ENCODE measurements at places on chromosomes 6 and 20. TPM values are rescaled to one million over a fixed set of nuclear protein-coding genes. Genes with fewer than 3 reads are reported as not detected.
A peak's percentile ranks its signal among the peaks of the same experiment; 100 is the strongest.

GRCh38 chr6:27514906-27515495 is 42.1 kb upstream of the ZNF184 start:
- DNase-seq = no peak
- H3K4me3 ChIP-seq = no peak overlapping the region
- H3K27ac ChIP-seq = no peak overlapping the region
- H3K27me3 ChIP-seq = peaks cover 42% of the 10 kb centered on the region
- no peaks in the 10 kb centered on the region for H3K36me3 ChIP-seq

DNA sequence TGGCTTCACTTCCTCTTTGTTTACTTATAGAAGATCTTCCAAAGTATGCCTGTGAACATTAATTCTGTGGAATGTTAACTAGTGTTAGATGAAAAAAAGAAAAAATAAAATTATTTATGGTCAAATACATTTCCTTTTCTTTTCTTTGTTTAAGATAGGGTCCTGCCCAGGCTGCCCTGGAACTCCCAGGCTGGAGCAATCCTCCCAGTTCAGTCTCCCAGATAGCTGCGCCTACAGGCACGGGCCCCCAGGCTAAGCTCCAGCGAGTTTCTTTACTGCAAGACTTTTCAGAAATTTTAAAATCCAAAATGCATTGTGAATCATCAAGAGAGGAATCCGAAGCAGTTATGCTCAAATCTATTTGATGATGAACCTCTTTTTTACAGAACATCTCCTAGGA is 39.3 kb upstream of the IL20RA start:
- peaks cover 19% of the 10 kb centered on the region for H3K27me3 ChIP-seq
- H3K27ac ChIP-seq = no peak overlapping the region
- no peaks in the 10 kb centered on the region for H3K4me1 ChIP-seq
- no peaks in the 10 kb centered on the region for H3K36me3 ChIP-seq
- no peak overlapping the region for H3K4me3 ChIP-seq

GRCh38 chr6:140537834-140538705 is 1163.6 kb upstream of the CITED2 start:
- no peaks in the 10 kb centered on the region for H3K4me1 ChIP-seq
- H3K27ac ChIP-seq = no peak overlapping the region
- H3K4me3 ChIP-seq = no peak overlapping the region
- peaks cover 3% of the 10 kb centered on the region for H3K27me3 ChIP-seq
- H3K36me3 ChIP-seq = no peaks in the 10 kb centered on the region
- no peak for DNase-seq

DNA sequence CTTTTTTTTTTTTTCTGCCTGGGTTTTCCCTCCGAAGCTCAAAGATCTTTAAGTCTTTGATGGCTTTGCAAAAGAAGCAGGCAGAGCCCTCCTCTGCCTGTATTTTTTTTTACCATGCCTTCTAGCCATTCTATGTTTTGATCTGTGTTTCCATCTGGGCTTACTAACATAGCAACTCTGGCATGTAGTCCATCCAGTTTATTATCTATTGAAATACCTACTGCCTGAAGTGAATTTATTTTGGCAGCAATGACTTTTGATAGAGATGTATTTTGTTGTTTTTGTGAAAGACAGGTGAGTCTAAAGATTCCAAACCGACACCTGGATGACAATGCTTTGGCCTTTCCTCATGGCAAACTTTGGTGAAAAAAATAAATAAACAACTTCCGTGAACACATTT is 1157.7 kb upstream of the MAP3K7 start:
- no peak for DNase-seq
- H3K36me3 ChIP-seq = no peaks in the 10 kb centered on the region
- H3K4me1 ChIP-seq = no peaks in the 10 kb centered on the region

DNA sequence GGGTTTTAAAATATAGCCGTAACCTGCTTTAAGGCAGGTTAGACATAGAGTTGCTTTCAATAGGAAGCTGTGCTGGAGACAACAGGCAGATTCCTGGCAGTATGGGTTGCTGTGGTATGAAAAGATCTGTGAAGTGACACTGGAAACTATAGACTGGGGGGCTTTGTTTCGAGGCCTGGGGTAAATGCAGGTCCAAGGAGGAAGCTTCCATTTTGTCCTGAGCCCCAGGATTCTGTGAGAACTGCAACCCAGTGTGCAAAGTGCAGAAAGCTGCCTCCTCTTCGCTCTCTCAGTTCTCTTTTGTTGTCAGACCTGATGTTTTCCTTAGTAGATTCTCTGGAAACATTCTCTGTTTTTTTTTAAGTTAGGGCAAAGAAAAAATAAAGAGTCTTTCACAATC is 86.9 kb downstream of the LYRM4 start:
- peak; percentile 30 for DNase-seq
- H3K27ac ChIP-seq = peak overlapping the region; percentile 98
- H3K27me3 ChIP-seq = no peaks in the 10 kb centered on the region

Gene NCOA6
- 26.9 TPM for total RNA-seq

Gene PRDM13
- total RNA-seq = not detected

Gene GJE1
- not detected for total RNA-seq

Measured in activated CD8-positive, alpha-beta T cell treated with anti-CD3 and anti-CD28 coated beads, Interleukin-2, amount 10 ng/mL, durations not matched to agents 7 days and 5 days (primary cell).